ENCODE measurements at places on chromosomes 16 and 17.

- DNase-seq: no peak
These were observed 61.8 kb downstream of the DNAH3 start for GRCh38 chr16:21088646-21089538.

DNA sequence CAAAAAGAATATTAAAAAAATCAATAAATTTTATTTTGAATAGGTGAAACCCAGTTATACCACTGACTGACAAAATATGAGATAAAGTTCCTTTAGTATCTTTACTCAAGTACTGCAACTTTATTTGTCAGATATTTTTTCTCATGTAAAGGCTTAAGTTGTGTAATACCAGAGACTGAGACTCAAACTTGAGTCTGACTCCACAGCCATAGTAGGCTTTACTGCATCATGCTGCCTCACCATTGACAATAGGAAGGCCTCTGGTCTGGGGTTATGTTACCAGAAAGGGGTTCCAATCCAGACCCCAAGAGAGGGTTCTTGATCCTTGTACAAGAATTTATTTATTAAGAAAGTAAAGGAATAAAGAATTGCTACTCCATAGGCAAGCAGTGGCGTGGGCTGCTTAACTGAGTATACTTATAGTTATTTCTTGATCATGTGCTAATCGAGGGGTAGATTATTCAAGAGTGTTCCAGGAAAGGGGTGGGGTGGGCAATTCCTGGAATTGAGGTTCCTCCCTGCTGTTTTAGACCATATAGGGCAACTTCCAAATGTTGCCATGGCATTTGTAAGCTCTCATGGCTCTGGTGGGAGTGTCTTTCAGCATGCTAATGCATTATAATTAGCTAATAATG is 187.4 kb upstream of the WSB1 start:
- DNase-seq: no peak

- no peak for DNase-seq
These were observed 28.8 kb downstream of the MAP2K3 start for GRCh38 chr17:21313320-21313719.

DNA sequence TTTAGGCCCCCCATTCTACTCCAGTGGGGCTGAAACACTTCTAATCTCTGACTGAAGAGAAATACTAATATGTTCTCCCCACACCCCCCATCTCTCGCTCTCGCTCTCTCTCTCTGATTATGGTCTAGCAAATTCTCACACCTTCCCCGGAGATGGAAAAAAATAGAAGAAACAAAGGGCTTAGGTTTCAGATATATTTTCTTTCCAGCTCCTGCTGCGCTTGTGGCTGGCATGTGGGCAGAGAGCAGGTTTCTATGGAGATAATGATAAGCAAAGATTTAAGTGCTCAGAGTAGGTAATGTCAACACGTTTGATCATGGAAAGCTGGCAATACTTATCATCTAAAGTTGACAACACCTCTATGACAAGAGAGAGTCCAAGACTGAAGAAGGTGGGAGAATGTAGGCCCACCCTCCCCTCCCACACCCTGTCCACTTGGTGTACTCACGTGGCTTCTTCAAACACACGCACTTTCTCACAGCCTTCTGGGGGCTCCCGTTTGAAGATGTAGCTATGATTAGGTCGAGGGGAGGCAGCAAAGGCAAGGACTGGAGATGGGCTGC is 8.0 kb upstream of the SLC35B1 start:
- peak; percentile 81 for DNase-seq

DNA sequence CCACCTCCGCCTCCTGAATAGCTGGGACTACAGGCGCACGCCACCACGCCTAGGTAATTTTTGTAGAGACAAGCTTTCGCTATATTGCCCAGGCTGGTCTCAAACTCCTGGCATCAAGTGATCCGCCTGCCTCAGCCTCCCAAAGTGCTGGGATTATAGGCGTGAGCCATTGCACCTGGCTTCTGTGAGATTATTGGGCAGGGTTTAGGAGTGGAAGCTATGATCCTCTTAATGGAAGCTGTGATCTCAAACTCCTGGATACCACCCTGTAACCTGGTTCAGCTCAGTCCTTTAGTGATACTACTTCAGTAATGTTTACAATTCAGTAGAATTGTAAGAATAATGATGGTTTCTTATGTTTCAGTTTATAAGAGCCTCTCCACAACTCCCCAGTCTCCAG is 14.1 kb downstream of the NFE2L1 start:
- DNase-seq: no peak

- DNase-seq: no peak
These were observed 54.9 kb downstream of the SIAH1 start for GRCh38 chr16:48330189-48330840.

- no peak for DNase-seq
These were observed 47.7 kb upstream of the DOC2B start for GRCh38 chr17:228951-229708.

- no peak for DNase-seq
These were observed 44.5 kb downstream of the LITAF start for GRCh38 chr16:11542069-11542744.

GRCh38 chr17:57675427-57676387 is 69.4 kb downstream of the CCDC182 start:
- no peak for DNase-seq

GRCh38 chr17:29764217-29764616 is 141.5 kb upstream of the CORO6 start:
- no peak for DNase-seq

GRCh38 chr17:78355701-78356100 is 4.2 kb downstream of the SOCS3 start:
- no peak for DNase-seq

DNA sequence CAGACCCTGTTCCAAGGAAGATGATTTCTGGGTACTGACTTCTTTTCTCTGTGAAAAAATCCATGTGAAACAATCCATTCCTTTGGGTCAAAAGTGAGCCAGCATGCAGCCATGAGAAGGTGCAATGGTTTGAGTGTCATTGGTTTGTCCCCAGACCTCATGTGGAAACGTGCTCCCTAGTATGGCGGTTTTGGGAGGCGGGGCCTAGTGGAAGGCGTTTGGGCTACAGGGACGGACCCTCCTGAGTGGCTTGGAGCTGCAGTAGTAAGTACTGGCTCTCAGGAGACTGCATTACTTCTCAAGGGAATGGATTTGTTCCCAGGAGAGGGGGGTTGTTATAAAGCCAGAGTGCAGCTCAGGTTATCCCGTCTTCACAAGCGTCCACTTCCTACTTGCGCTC is 19.4 kb downstream of the ELAC2 start:
- DNase-seq: no peak

- DNase-seq: no peak
These were observed 166.8 kb downstream of the AHSP start for GRCh38 chr16:31694461-31694860.

- DNase-seq: no peak
These were observed 1.5 kb downstream of the MYBBP1A start for GRCh38 chr17:4553669-4554068.

DNA sequence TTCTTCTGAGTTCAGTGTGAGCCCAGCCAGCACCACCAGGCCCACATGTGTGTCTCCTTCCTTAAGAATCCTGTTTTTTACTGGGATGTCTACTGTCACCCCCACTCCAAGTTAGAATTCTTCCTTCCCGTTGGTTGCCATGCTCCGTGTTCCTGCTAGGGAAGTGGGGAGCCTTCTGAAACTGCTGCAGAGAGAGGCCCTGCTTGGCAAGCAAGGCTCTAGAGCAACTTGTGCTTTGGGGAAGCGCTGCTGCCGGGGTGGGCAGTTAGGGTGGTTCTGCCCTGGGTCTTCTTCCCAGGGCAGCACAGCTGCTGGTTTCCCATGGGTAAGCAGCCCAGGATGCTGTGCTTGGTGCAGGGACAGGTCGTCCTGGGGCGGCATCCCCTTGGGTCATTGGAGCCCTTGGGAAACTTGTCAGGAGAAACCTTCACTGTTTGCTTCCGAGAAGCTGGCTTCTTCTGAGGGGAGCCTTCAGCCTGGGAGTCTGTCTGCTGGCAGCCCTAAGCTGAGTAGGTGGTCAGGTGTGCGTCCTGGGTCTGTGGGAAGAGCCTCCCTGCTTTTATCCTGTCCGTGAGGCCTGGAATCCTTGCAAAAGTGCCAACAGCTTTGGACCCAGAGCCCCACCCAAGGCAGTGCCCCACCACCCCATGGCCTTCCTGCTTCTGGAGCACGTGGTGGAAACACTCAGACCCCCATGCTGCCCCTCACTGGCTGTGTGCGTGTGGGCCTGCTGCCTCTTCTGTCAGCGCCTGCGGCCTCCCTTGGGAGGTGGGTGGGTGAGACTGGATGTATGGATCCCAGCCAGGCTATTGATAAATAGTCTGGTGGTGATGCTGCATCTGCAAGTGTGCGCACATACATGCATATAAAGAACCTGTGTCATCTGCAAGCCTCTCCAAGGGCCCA is 71.8 kb downstream of the PLD6 start:
- no peak for DNase-seq

Measured in activated CD8-positive, alpha-beta T cell treated with anti-CD3 and anti-CD28 coated beads for 36 hours (primary cell).